ENCODE measurements at places on chromosomes 11 and 22.

DNA sequence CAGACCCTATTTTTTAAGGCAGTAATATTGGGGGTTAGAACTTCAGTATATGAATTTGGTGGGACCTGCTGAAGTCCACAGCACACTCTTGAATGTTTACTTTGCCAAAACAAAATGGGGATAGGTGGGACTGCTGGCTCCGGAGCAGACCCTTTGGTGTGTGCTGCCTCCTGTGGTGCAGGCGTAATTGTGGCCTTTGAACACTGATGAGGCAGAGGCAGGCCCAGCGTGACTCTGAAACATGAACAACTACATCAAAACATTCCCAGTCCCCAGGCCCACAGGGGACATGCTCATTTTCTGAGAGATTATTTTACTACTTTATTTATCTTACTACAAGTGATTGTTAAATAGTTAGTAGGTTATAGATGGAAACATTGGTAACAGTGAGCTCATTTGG, 225.0 kb upstream of the TBCEL start:
- no peak for DNase-seq

DNA sequence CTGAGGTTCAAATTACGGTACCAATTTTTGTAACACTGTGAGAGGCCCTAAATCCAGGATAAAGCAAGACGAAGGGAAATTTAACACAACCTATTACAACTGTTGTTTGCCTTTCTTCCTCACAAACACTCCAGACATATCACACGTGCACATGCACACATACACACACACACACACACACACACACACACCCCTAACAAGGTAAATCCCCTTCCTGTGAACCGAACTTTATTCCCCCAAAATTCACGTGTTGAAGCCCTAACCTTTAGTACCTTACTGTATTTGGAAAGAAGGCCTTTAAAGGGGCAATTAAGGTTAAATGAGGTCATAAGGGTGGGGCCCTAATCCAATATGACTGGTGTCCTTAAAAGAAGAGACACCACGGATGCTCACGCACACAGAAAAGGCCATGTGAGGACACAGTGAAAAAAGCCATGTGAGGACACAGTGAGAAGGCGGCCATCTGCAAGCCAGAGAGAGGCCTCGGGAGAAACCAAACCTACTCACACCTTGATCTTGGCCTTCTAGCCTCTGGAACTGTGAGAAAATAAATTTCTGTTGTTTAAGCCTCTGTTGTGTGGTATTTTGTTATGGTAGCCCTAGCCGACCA, 1.8 kb downstream of the SERGEF start:
- no peak for DNase-seq

GRCh38 chr11:19345519-19345847, 104.7 kb upstream of the E2F8 start:
- DNase-seq: no peak

- DNase-seq: no peak
These were observed 47.5 kb upstream of the GRAMD1B start for GRCh38 chr11:123382555-123383074.

DNA sequence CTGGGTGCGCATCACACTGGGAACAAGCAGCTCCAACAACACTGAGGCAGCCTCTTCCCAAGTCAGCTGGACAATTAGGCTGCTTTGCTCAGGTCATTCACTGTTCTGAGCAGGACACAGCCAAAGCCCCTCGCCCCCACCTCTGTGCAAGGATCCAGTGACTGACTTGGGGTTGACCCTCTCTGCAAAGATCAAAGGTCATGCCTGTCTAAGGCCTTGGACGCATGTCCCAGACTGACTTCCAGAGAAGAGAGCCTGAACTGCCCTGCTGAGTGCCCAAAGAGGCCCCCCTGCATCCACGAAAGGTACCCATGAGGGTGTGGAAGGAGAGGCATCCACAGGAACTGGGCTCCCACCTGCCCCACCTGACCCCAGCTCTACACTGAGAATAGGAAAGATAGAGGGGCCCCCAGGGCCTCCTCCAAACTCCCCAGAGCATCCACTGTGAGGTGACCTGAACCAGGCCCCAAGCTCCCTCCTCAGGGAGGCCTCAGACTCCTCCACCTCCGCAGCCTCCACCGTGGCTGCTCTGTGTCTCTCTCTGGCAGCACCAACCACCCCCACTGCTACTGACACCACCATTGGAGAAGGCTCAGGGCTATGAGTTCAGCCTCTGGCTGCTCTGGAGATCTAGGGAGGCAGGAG, 53.5 kb downstream of the IGLL5 start:
- DNase-seq: no peak

DNA sequence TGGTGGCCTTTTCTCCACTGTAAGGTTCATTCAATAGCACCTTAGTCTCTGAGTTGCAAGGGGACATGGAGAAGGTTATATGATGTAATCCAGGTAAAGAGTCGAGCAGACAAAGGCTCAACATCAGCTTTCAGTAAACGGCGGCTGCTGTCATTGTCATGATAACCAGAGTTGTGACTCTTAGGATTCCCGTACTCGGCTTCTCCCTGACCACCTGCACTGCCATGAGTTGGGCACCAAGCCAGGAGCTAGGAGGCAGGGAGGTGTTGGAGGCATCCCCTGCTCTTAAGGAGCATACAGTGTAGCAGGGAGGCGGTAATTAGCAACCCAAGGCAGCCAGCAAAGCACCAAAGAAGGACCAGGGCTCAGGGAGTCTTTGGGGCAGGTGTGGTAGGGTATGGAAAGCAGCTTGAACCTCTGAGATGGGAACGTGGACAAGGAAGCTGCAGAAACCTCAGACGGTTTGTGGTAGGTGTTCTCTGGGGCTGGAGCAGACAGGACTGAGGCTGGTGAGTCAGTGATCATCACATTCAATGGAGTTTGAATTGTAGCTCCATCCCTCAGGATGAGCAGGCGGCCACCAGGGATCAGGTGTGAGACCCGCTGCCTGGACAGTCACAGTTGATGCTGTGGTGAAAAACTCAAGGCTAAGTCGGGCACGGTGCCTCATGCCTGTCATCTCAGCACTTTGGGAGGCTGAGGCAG, 31.7 kb downstream of the LIF start:
- DNase-seq: no peak

DNA sequence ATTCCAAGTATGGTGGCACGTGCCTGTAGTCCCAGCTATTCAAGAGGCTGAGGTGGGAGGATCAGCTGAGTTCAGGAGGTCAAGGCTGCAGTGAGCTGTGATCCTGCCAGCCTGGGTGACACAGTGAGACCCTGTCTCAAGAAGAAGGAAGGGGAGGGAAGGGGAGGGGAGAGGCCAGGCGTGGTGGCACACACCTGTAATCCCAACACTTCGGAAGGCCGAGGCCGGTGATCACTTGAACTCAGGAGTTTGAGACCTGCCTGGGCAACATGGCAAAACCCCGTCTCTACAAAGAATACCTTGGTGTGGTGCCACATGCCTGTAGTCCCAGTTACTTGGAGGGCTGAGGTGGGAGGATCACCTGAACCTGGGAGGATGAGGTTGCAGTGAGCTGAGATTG, 145.7 kb downstream of the SHANK2 start:
- no peak for DNase-seq

GRCh38 chr11:58856806-58857205, 12.3 kb upstream of the GLYATL2 start:
- no peak for DNase-seq

DNA sequence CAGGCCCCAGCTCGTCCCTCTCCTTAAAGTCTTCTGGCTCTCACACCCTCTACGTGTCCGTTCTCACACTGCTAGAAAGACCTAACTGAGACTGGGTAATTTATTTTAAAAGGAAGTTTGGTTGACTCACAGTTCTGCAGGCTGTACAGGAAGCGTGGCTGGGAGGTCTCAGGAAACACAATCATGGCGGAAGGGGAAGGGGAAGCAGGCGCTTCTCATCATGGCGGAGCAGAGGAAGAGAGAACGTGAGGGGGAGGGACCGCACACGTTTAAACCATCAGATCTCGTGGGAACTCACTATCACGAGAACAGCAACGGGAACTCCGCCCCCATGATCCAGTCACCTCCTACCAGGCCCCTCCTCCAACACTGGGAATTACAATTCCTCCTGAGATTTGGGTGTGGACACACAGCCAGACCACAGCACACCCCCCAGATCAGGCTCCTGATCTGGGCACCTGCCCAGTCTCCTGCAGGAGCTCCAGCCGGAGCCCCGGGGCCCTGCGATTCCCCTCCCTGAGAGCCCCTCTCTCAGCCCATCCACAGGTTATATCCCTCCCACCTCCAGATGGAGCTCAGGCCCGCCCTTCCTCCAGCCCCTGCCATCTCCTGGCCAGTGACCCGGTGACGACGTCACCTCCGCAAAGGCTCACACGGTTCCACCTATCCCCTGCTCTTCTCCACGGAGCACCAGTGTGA, 170.2 kb downstream of the BRD1 start:
- peak; percentile 97 for DNase-seq

DNA sequence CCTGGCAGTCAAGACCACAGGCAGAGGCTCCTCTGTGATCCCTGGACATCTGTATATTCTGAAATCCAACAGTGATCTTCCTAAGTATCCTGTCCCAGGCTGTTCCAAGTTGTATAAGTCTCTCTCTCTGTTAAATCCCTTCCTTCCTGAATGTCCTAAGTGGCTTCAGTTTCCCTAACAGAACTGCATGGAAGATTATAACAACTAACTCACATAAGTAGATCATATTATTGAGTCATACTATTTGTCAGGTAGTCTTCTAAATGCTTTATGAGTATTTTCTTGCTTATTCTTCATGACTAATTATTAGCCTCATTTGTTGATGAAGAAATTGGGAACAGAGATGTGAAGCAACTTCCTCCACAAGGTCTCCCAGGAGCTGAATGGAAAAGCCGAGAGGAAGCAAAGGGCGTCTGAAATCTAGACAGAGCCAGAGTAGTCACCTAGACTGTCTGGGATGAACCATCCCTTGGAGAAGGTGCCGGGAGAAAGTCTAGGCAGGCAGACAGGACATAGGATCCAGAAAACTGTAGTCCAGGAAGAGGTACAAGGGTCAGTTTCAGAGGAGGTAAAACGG, 93.2 kb upstream of the FAT3 start:
- DNase-seq: no peak

DNA sequence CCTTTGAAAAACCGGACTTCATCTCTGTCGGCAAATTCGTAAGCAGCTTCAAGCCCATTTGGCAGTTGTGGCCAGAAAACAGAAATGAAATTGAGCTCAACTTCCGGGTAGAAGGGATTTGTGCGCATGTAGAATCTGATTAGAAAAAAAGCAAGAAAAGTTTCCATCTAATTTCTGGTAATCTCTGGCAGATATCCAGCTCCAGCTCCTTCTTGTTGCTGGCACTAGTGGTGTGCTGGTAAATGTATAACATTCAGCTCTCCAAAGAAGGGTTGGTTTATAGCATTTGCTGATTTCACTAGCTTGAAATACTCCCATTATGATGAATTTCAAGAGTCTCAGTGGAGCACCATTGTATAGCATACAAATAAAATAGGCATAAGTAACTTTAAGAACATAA, 5.4 kb downstream of the MMP1 start:
- DNase-seq: no peak

GRCh38 chr22:39288135-39288898, 31.1 kb downstream of the RPL3 start:
- DNase-seq: no peak

DNA sequence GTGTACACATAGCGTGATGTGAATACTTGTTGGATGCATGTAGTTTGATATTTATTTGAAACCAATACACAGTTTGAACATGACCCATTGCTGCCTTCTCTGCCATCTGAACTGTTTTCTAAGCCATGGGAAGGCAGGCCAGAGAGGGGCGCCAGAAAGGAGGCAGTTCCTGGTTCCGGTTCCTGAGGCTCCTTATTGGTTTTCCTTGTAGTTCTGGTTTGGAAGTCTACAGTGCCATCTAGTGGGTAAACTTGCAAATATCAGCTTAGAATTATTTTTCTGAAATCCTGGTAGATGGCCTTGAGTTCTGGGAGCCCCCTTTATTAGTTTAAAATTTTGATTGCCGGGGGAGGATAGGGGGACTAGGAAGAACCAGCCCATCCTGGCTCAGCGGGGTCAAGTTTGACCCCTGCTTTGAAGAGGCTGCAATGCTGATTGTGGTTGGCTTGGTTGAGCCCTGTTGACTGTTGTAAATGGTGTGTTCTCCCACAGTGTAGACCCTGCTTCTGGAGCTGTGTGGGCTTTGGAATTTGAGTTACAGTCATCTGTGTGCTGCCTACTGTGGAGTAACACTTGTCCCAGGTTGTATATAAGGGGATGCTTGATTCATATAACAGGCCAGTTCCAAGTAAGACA, 48.4 kb downstream of the GRAMD1B start:
- peak; percentile 54 for DNase-seq

- DNase-seq: no peak
These were observed 2.5 kb downstream of the GNG3 start for GRCh38 chr11:62710001-62710345.

- no peak for DNase-seq
These were observed 30.4 kb downstream of the NEAT1 start for GRCh38 chr11:65452806-65453490.

DNA sequence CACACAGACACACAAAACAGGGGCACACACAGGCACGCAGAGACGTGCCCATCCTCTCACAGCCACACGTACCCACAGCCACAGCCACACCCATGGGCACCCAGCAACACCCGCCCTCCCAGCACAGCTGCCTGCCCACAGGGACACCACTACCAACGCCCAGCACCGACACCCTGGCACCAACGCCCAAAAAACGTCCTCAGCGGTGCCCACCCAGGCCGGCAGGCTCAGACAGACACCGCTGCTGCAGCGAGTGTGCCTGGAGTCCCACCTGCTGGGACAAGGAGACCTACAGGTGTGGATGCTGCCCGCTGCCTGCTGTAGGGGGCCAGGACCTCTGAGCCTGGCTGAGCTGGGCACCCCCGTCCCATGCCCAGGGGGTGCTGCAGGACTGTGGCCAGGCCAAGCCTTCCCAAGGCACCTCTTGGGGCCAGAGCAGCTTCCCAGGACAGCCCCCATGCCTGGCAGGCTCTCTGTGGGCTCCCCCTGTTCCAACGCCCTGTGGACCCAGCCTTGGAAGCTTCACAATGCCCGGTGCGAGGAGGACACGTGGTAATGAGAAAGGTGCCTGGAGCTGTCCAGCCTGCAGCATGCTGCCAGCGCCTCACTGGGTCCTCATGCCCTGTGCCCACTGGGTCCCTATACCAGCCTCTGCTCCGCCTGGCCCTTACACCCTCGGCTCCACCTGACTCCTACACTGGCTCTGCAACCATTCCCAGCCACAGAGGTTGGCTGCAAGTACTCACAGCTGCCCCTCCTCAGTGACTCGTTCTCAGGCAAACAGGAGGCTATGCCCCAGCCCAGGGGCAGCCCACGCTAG, 45.8 kb upstream of the TH start:
- no peak for DNase-seq
